ENCODE measurements at places on chromosomes 5 and 9. TPM values are rescaled to one million over a fixed set of nuclear protein-coding genes. Genes with fewer than 3 reads are reported as not detected.

GRCh38 chr5:143073766-143074165 lies 303.6 kb downstream of the ARHGAP26 start:
- no peaks in the 10 kb centered on the region for H3K27me3 ChIP-seq
- DNase-seq: no peak
- no peak overlapping the region for H3K27ac ChIP-seq
- peaks cover 22% of the 10 kb centered on the region for H3K4me1 ChIP-seq

- H3K36me3 ChIP-seq: no peaks in the 10 kb centered on the region
- DNase-seq: no peak
These were observed 6.3 kb downstream of the IGIP start for GRCh38 chr5:140131967-140132409.

Gene CCL27
- total RNA-seq: not detected

GRCh38 chr5:127040796-127041520 lies 10.6 kb upstream of the MARCHF3 start:
- H3K4me1 ChIP-seq: no peaks in the 10 kb centered on the region
- no peaks in the 10 kb centered on the region for H3K27me3 ChIP-seq
- H3K36me3 ChIP-seq: no peaks in the 10 kb centered on the region
- no peak overlapping the region for H3K27ac ChIP-seq

DNA sequence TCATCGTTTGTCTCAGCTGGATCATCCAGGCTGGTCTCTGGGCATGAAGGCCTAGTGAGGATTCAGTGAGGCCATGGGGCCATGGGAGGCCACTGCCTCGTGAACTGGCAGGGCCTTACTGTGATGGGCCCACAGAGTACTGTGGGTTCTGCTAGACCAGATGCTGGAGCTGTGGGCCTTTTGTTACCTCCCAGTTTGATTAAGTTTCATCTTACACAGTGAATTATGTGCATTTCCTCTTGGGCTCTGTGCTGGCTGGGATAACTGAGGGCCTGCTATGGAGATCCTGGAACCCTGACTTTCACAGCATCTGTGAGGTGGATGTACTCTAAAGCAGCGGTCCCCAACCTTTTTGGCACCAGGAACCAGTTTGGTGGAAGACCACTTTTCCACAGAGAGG lies 19.7 kb upstream of the SLC25A48 start:
- H3K4me1 ChIP-seq: no peaks in the 10 kb centered on the region
- H3K4me3 ChIP-seq: no peak overlapping the region
- H3K27ac ChIP-seq: no peak overlapping the region
- peaks cover 15% of the 10 kb centered on the region for H3K27me3 ChIP-seq

Gene GCNT4
- 0.27 TPM for total RNA-seq

DNA sequence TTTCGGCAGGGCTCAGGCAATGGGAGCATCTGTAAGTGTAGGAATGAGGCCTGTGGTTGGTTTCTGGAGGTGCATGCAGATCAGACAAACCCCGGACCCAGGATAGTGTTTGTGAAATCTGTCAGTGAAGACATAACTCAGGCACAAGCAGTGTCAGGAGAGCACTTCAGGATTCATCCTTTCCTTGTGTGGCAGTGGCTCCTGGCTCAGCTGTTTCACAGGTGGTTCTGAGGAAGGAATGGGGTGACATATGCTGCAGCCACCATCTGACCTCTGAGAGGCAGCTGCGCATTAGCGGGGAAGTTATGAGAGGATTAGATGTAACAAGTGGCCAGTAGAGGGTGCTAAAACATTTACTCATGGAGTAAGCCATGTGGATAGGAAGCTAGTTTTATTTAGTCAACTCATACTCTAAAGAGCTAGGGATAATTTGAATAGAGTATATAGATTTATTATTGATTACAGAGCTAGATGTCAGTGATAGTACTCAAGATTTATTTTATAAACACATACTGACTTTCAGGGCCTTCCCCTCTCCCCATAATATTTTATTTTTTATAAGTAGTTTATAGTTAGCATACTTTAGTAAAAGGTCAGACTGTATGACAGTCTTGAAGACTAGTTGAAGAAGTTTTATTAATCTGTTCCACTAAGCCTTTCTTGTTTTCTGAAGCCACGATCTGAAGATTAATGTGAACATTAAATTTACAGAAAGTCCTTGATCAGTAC lies 28.4 kb downstream of the NNT start:
- no peak overlapping the region for H3K27ac ChIP-seq
- no peaks in the 10 kb centered on the region for H3K27me3 ChIP-seq
- H3K4me3 ChIP-seq: no peak overlapping the region
- no peaks in the 10 kb centered on the region for H3K4me1 ChIP-seq
- DNase-seq: peak; percentile 71

- no peak overlapping the region for H3K4me3 ChIP-seq
- H3K36me3 ChIP-seq: 0 out of 3 replicates have a peak, but pooled peaks cover 2% of the 10 kb centered on the region
- H3K4me1 ChIP-seq: peaks cover 28% of the 10 kb centered on the region
These were observed 204.8 kb upstream of the RASEF start for GRCh38 chr9:83267741-83268140.

Gene FAM200C
- 6.4 TPM for total RNA-seq

GRCh38 chr9:37987467-37987981 lies 81.5 kb downstream of the SHB start:
- no peak overlapping the region for H3K27ac ChIP-seq
- DNase-seq: no peak
- H3K4me3 ChIP-seq: no peak overlapping the region
- 0 out of 2 replicates have a peak, but pooled peaks cover 8% of the 10 kb centered on the region for H3K4me1 ChIP-seq
- peaks cover 80% of the 10 kb centered on the region for H3K36me3 ChIP-seq

GRCh38 chr9:98678244-98678842 lies 30.4 kb downstream of the GABBR2 start:
- peaks cover 1% of the 10 kb centered on the region for H3K27me3 ChIP-seq
- H3K4me3 ChIP-seq: no peak overlapping the region
- H3K27ac ChIP-seq: no peak overlapping the region

- no peak overlapping the region for H3K4me3 ChIP-seq
- no peaks in the 10 kb centered on the region for H3K36me3 ChIP-seq
These were observed 23.4 kb upstream of the RUFY1 start for GRCh38 chr5:179526978-179527377.

Gene ZFP62
- total RNA-seq: 19.4 TPM

- no peak overlapping the region for H3K27ac ChIP-seq
- no peaks in the 10 kb centered on the region for H3K4me1 ChIP-seq
- no peak overlapping the region for H3K4me3 ChIP-seq
- H3K27me3 ChIP-seq: no peaks in the 10 kb centered on the region
These were observed 131.0 kb upstream of the ITGA1 start for GRCh38 chr5:52656569-52657246.

- no peak for DNase-seq
- no peaks in the 10 kb centered on the region for H3K4me1 ChIP-seq
- no peak overlapping the region for H3K27ac ChIP-seq
- no peaks in the 10 kb centered on the region for H3K36me3 ChIP-seq
- H3K27me3 ChIP-seq: no peaks in the 10 kb centered on the region
- H3K4me3 ChIP-seq: no peak overlapping the region
These were observed 31.1 kb downstream of the C5orf22 start for GRCh38 chr5:31563216-31563615.

DNA sequence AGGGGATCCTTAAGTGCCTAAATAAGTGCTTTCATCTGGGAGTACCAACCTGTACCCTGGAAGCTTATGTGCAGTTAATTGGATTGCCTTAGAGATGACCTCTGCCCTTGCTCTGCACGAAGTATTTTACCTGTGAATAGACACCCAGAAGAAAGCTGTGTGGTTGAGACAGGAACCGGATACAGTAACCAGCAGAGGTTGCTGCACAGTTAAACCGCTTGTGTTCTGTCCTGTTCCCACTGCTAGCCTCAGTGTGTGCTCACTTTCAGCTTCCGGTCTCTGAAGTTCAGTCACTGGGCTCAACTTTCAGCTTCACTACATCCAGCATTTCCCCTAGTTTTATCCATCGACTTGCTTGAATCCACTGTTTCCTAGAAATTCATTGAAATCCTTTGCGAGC lies 185.3 kb downstream of the FAM170A start:
- no peak overlapping the region for H3K27ac ChIP-seq
- no peaks in the 10 kb centered on the region for H3K36me3 ChIP-seq
- H3K4me1 ChIP-seq: no peaks in the 10 kb centered on the region
- H3K27me3 ChIP-seq: no peaks in the 10 kb centered on the region
- H3K4me3 ChIP-seq: no peak overlapping the region

DNA sequence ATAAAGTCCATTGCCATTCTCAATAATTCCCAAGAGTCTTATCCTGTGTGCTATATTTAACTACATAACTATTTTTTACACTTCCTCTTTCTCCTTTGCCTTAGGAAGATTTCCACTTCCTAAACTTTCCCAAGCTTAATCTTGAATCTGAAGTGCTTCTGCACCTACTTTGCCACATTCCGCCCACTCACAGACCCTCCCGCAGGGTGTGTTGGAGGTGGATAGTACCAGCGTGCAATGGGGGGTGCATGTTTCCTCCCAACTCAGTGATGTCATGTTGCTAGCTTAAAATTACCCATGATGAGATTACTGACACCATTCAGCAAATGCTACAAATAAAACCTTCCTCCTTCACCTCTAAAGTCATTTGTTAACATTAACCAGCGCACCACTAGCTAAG lies 460.2 kb downstream of the NR2F1-AS1 start:
- H3K4me3 ChIP-seq: no peak overlapping the region
- H3K27me3 ChIP-seq: peaks cover 6% of the 10 kb centered on the region
- no peak for DNase-seq
- H3K36me3 ChIP-seq: no peaks in the 10 kb centered on the region

- H3K4me1 ChIP-seq: no peaks in the 10 kb centered on the region
- no peak overlapping the region for H3K4me3 ChIP-seq
- H3K27ac ChIP-seq: no peak overlapping the region
- peaks cover 3% of the 10 kb centered on the region for H3K36me3 ChIP-seq
- DNase-seq: no peak
These were observed 93.0 kb downstream of the PHF2 start for GRCh38 chr9:93669116-93669957.

Gene ANKRD31
- 0.09 TPM for total RNA-seq

- no peak overlapping the region for H3K27ac ChIP-seq
- peaks cover 71% of the 10 kb centered on the region for H3K4me1 ChIP-seq
- DNase-seq: no peak
- H3K36me3 ChIP-seq: no peaks in the 10 kb centered on the region
These were observed 22.9 kb downstream of the PDGFRB start for GRCh38 chr5:150132740-150133139.

DNA sequence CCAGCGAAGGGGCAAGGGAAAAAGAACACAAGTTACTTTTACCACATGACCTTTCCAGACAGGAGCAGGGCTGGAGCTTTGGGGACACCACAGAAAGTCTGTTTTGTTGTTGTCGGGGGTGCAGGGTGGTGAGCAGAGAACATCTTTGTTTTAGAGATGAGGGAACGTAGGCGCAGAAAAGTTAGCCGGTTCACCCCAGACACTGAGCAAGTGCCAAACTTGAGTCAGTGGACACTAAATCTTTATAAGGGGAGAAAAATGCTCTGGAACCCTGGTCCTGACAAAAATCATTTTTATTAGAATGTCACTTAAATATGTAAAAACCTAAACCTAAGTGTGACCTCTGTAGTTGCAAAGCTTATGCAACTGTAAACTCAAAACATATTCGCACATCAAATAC lies 126.4 kb upstream of the GAS1 start:
- H3K4me1 ChIP-seq: no peaks in the 10 kb centered on the region
- H3K4me3 ChIP-seq: no peak overlapping the region
- no peak overlapping the region for H3K27ac ChIP-seq
- no peak for DNase-seq

DNA sequence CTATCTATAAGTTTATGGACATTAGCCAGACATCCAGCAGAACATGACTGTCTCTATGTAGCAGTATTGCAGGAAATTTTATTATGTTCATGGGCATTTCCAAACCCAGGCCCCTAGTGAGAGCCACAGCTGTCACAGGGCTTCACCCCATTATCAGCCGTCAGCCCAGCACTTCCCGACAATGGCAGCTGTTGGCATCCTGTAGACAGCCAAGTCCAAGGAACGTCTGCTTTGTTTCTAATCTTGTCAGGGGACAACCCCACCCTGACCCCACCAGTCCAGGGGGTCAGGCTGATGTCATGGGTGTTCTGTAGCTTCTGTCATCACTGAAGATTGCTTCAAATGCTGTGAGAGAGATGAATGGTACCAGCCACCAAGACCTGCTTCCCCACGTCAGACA lies 565.3 kb upstream of the BRINP1 start:
- no peaks in the 10 kb centered on the region for H3K4me1 ChIP-seq
- H3K27me3 ChIP-seq: no peaks in the 10 kb centered on the region
- no peaks in the 10 kb centered on the region for H3K36me3 ChIP-seq
- no peak overlapping the region for H3K27ac ChIP-seq

DNA sequence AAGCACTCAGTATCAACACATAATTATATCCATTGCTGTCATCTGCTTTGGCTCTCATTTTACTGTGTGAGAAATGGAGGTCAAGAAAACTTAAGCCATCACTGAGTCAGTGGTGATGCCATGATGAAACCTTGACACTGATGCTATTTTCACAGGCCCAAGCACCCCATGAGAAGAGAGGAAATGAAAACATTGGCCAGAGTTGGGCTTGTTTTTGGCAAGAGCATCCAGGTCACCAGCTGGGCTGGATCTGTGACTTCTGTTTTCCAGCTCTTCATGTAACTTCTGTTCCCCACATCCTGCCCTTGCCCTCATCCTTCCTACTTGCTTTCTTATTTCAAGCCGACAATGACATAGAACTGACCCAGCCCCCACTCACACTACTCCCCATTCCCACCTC lies 10.0 kb downstream of the LCP2 start:
- DNase-seq: no peak
- no peaks in the 10 kb centered on the region for H3K4me1 ChIP-seq
- H3K4me3 ChIP-seq: no peak overlapping the region
- H3K27ac ChIP-seq: no peak overlapping the region

- H3K27me3 ChIP-seq: no peaks in the 10 kb centered on the region
- no peak overlapping the region for H3K4me3 ChIP-seq
- H3K36me3 ChIP-seq: peaks cover 8% of the 10 kb centered on the region
- no peak overlapping the region for H3K27ac ChIP-seq
- DNase-seq: no peak
These were observed 64.7 kb upstream of the CTSL start for GRCh38 chr9:87661241-87661640.

Gene IFNK
- total RNA-seq: not detected

DNA sequence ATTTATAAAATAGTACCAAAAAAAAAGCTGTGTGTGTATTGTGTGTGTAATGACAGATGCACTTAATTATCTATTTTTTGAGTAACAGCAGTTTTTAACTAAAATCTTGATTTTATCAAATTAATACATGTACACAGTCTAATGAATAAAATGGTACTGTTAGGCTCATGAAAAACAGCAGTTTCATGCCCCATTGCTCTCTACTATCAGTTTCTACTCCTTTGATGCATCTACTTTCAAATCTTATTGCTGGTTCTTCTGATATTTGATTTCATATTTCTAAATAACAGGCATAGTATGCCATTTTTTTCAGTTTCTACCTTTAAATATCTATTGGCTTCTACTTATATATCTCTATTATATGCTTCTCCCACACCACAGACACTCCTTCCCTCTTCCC lies 117.4 kb downstream of the CCDC171 start:
- no peak overlapping the region for H3K4me3 ChIP-seq
- H3K27ac ChIP-seq: no peak overlapping the region
- no peak for DNase-seq
- H3K27me3 ChIP-seq: no peaks in the 10 kb centered on the region
- H3K36me3 ChIP-seq: no peaks in the 10 kb centered on the region

Gene GOLM1
- 0.20 TPM for total RNA-seq

Data from HepG2 (cell line).